IPS-NIHi11 (cell line): ENCODE measurements at places on chromosomes 6 and 20.

DNA sequence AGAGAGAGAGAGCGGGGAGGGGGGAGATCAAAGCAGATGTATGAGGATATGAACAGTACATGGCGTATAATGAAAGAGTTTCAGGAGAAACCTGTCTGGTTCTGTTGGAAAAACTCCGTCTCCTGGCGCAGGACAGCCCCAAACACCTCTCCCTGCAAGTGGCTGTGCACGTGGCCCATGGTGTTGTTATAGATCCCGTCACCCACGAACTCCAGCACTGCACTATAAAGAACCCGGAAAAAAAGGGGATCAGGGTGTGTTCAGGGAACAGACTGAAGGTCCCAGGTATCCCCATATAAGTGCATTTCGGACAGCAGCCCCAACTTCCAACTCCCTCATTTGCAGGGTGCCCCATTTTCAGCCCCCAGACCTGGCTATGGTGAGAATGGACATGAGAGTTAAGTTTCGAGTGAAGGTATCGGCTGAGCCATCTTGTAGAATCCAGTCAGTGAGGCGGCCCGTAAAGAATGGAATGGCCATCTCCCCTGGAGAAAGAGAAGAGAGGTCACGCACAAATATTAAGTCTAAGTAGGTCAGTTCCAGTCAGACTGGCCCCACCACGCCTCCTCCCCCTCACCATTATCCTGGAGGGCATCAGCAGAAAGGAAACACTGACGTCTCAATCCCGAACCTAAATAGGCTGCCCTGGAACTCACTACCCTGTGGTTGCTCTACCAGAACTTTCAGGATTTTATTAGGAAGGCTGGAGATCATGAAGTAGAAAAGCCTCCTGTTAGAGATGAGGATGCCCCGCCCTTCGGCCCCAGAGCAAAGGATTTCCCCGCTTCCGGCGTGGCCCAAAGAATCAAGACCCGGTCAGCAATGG lies 1.3 kb downstream of the TAP1 start:
- DNase-seq: no peak

DNA sequence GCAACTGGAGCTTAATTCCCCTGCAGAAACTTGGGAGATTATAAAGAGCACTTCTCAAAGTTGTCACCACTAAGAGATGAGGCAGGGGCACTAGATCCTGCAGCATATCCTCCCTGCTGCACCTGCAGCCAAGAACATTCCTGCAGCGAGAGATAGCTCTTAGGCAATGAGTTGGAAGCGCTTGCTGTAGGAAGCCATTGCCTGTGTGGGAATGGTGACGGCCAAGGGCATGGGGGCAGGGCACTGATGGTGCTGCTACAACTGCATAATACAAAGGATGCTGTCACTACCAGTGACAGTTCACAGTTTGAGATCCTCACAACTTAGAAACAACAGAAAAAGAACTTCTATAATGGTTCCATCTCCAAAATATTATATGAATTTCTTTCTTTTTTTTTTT lies 89.9 kb downstream of the CDS2 start:
- no peak for DNase-seq

DNA sequence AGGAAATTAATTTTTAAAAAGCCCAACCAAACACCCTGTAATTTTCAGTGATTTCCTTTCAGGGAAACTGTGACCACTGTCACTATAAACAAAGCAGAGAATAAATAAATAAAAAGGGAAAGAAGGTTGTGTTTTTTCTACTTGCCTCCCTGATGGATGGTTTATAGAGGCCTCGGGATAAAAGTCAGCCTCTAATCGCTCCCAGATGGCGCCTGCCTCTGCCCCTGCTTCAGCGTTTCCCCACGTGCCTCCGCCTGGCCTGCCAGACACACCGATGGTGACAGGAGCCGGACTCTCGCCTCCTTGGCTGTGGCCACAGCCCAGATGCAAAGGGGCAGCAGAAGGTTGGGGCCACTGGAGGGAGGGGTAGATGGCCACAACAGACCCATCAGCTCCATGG lies 327.7 kb downstream of the CDC5L start:
- DNase-seq: no peak

GRCh38 chr20:11677836-11678235 lies 239.9 kb upstream of the BTBD3 start:
- no peak for DNase-seq

GRCh38 chr20:59374261-59374660 lies 73.8 kb downstream of the EDN3 start:
- DNase-seq: no peak

- DNase-seq: peak; percentile 40
Measured at GRCh38 chr6:147507162-147508041, 1.1 kb upstream of the SAMD5 start.

DNA sequence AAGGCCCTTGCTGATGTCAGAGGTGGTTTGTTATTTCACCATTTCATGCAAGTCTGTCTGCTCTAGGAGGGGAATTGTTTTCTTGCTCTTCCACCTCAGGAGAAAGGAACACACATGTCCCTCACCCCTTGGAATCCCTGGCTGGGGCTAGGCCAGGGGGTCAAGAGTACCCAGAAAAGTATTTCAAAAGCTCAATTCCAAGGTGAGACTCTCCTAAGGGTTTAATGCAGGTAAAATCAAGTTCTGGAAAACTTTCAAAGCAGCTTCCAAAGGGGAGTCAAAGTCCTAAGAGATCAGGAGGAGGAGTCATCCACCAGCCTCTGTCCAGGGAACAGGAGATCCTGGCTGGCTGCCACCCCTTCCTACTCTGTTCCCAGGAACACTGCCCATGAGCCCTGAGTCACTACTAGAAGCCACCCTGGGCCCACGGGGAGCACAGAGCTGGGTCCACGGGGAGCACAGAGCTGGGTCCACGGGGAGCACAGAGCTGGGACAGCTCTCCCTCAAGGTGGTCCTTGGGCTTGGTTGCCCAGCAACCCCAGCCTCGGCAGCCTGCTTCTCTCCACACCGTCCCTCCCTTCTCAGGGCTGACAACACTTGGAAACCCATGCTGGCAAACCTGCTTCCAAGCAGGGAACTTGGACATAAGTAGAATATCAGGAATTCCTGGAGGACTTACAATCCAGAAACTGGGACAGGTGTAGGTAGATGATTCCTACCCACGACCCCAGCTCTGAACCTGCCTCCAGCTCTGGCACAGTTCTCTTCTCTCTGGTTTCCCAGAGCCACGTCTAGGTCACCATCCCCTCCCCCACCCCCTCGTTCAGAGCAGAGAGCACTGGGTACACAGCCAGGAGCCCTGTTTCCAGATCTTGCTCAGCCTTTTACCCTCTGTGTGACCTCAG lies 35.3 kb upstream of the CDKN1A start:
- DNase-seq: no peak

- no peak for DNase-seq
Measured at GRCh38 chr6:80335121-80335531, 228.7 kb downstream of the BCKDHB start.

DNA sequence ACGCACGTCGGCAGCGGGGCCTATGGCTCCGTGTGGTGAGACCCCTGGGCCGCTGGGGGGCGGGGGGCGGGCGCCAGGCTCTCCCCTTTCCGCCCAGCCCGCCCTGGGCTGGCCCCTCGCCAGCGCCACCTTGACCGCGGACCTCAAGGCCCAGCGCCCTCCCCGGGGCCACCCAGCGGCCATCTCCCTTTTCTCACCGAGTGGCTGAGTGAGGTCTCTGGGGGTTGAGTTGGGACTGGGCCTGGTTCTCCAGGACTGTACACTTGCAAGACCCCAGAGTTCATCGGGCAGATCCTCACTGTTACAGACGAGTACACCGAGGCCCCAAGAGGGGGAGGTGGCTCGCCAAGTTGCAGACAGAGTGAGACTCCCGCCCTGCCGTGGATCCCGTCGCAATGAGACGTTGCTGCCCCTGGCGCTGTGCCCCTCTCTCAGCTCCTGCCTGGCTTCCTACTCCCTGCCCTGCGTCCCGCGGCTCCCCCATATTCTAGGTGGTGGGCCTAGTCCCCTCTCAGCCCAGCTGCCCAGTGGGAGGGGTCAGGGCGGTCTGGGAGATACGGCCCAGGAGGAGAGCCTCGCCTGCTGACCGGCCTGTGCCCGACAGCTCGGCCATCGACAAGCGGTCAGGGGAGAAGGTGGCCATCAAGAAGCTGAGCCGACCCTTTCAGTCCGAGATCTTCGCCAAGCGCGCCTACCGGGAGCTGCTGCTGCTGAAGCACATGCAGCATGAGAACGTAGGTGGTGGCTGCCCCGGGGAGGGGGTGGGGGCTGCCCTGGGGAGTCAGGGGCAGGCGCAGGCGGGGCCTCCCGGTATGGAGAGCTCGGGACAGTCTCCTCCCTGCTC lies 576 bp downstream of the MAPK13 start:
- DNase-seq: peak; percentile 70

GRCh38 chr6:146426516-146426915 lies 117.1 kb upstream of the RAB32 start:
- no peak for DNase-seq

GRCh38 chr20:38790200-38791053 lies 15.1 kb upstream of the PPP1R16B start:
- DNase-seq: peak; percentile 77

- peak; percentile 63 for DNase-seq
Measured at GRCh38 chr6:32947552-32948465, 5.1 kb downstream of the HLA-DMA start.

DNA sequence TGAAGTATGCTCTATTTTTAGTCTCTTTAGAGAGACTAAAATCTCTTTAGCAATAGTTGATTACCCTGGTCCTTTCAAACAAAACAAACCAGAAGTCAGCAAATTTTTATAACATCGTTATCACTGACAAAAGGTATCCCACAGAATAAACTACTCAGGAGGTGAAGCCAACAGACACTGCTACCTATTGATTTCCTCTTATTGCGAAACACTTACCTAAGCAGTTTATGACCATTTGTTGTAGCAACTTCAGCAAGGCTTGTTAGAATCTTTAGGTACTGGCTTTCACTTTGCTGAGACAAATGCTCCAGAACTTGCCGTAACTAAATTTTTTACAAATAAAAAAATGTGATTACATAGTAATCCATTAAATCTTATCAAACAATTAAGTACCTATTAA lies 64.4 kb downstream of the HACE1 start:
- no peak for DNase-seq
